ENCODE measurements at places on chromosomes 5 and 9. TPM values are rescaled to one million over a fixed set of nuclear protein-coding genes. Genes with fewer than 3 reads are reported as not detected.

The C7 gene
- under 0.01 TPM for total RNA-seq

The SLC25A2 gene
- not detected for total RNA-seq

The ATOX1 gene
- 48.5 TPM for total RNA-seq

The CENPH gene
- total RNA-seq, result 4.1 TPM

The CDKN2B gene
- 44.9 TPM for total RNA-seq

The GABRA1 gene
- total RNA-seq, result not detected

The GALT gene
- total RNA-seq, result 27.2 TPM

The ANKRD20A1 gene
- under 0.01 TPM for total RNA-seq

The NUTM2F gene
- total RNA-seq, result not detected

The SOHLH1 gene
- not detected for total RNA-seq

The SLC36A2 gene
- not detected for total RNA-seq

The BAAT gene
- total RNA-seq, result not detected

The SGTB gene
- 32.4 TPM for total RNA-seq

The NFX1 gene
- 21.3 TPM for total RNA-seq

The CCDC183 gene
- 1.0 TPM for total RNA-seq

The TRIM7 gene
- total RNA-seq, result 2.3 TPM

The AQP7 gene
- 0.26 TPM for total RNA-seq

The ITGA1 gene
- total RNA-seq, result 12.6 TPM

The IFNK gene
- not detected for total RNA-seq

The PITX1 gene
- 3.1 TPM for total RNA-seq

The HBEGF gene
- 1.8 TPM for total RNA-seq

Data from fibroblast of lung (primary cell).